M059J (cell line): ENCODE measurements at places on chromosomes 12 and 14.

DNA sequence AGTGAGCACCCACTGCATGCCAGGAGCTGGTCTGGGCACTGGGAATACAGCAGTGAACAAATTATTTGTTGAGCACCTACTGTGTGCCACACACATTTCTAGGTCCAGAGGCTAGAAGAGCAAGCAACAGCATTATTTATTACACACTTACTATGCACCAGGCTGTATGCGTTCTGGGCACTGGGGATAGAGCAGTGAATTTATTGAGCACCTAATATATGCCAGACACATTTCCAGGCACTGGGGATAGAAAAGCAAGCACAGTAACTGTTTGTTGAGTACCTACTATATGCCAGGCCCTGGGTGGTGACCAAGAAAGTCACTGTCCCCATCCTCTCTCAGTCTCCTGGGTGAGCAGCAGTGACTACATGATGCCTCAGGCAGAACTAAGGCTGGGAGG is 107.5 kb upstream of the NCOR2 start:
- DNase-seq, result no peak

GRCh38 chr14:76509311-76509710 is 133.4 kb downstream of the ESRRB start:
- DNase-seq, result no peak

DNA sequence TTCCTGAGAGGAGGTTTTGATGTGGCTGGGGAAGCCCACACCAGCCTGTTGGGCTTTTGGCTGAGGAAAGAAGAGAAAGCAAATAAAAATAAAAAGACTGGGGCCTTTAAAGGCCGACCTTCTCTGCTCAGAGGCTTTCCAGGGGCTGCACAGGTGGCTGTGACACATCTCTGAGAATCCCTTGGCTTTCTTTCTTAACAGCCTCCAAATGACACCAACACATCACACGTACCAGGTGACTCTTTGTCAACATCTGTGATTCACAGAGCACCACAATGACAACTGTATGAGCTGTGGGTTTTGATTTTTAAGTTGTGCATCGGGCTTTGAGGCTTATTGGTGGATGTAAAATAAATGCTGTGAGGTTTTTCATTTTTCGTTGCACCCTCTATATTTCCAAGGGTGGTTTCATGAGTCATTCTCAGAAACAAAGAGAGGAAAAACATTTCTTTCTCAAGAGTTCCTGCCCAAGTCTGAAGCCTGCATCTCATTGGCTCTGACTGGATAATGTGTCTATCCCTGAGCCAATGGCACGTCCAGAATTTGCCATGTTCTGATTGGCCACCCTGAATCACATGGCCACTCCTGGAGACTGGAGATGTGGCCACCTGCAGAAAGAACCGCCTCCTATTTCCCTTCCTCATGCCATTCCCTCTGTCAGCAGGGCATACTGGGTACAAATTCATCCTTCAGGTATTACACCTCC is 349.0 kb downstream of the GLT1D1 start:
- DNase-seq, result no peak

DNA sequence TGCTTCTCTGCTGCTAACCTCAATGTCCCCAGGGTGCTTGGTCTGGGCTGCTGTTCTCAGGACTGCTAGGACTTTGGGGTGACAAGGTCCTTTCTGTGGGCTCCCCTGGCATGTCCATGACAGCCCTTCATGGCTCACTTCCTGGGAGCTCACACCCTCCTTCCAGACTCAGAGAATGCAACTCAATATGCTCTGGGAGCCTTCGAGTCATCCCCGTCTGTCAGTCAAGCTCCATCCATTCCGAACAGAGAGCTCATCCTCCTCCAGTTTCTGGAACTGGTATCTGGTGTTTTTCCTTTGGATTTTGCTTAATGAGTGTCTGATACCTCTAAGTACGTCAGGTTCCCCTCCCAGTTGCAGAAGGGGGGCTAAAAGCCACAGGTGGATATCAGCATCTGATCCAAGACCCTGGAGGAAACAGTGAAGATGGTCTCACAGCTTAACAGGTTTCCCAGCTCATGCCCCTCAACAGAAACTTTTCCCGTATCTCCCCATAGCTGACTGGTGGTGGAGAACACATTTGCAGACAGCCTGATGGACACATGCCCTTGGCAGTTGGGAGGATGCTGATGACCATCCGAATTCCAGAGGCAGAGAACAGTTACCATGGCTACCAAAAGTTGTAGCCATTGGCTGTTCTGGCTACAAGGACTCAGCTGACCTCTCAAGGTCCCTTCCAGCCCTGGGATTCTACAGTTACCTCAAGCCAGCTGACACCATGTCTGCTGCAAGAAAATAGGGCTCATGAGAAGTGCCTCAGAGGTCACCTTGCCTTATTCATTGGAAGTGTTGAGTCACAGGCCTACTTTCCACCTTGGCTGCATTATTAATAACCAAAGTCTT is 9.5 kb upstream of the RAB35 start:
- peak; percentile 32 for DNase-seq

- no peak for DNase-seq
Measured at GRCh38 chr12:129901254-129901653, 2.6 kb downstream of the TMEM132D start.

DNA sequence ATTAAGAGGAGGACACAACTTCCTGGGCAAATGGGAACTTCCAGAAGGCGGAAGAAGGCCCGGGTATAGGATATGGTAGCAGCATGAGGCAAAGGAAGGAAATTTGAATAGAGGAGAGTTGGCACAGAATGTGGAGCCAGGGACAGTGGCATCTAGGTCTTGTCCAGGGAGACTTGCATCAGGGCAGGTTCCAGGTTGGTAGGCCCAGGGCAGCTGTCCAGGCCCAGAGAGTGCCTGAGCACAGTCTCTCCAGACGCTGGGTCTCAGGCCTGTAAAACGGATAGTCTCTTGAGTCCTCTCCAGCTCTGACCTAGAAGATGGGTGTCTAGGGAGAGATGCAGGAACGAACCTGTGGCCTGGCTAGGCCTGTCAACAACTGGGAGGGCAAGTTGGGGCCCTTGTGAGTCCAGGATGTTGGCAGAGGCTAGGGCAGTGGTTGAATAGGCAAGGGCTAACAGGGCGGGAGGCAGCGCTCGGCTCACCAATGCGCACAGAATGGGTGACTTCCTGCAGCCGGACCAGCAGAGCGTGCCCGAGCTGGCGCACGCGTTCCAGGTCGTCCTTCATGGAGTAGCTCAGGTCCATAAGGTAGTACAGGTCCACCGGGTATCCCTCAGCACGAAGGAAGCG is 9.9 kb downstream of the ITGB7 start:
- DNase-seq, result no peak

- no peak for DNase-seq
Measured at GRCh38 chr14:23430016-23430722, 5.3 kb downstream of the MYH7 start.

GRCh38 chr12:96365604-96366380 is 34.4 kb downstream of the CDK17 start:
- DNase-seq, result no peak

- no peak for DNase-seq
Measured at GRCh38 chr12:55957106-55957859, 8.6 kb downstream of the PMEL start.

DNA sequence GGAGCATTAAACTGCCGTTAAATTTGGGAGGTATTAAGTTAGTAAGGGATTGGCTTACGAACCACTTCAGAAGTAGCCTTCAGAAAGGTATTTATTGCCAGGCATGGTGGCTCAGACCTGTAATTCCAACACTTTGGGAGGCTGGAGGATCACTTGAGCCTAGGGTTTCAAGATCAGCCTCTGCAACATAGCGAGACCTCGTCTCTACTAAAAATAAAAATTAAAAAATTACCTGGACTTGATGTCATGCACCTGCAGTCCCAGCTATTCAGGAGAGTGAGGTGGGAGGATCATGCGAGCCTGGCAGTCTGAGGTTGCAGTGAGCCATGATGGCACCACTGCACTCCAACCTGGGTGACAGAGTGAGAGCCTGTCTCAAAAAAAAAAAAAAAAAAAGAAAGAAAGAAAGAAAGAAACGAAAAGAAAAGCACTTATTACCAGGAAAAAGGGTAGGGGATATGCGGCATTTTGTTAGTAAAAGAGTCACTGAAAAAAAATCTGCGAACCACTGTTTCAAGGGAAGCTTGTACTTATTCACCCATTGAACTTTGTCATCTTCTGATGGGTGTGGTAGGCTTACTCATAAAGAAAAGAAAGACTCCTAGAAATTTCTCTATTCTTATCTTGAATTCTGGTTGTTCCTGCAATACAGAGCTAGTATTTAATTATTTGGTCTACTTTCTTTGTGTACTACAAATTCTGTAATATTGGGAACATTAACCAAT is 33.6 kb upstream of the PLEKHA5 start:
- peak; percentile 32 for DNase-seq

GRCh38 chr12:19005257-19005801 is 124.2 kb upstream of the PLEKHA5 start:
- DNase-seq, result no peak

DNA sequence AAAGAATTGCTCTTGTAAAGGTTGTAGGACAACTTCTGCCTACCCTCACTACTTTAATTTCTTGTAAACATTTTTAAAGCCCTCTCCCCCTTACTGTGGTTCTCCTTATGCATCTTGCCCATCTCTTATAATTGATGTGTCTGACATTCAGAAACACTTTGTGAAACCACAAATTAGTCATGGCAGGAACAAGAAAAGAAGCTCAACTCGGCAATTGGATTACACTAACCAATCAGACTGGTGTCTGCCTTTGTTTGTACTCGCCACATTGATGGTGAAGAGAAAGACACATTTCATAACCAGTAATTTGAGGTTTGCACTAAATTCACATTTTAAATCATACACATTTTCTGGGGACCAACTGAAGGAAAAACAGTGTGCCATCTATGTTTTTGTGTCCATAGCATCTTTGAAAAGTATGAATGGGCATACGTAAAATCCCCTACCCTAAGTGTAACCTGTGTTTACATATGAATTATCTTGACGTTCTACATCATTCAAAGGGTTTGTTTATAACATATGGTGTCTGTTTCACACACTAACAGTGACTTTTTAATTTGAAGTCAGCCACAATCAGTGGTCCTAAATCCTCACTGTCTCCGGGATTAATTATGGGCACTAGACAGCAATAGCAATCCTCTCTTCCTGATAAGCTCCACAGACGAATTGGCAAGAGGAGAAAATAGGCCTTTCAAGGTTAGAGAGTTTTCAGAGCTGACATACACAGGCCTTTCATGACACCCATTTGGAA is 49.9 kb downstream of the OTX2 start:
- DNase-seq, result peak; percentile 8

GRCh38 chr12:99911081-99911480 is 73.7 kb downstream of the ANKS1B start:
- peak; percentile 96 for DNase-seq

DNA sequence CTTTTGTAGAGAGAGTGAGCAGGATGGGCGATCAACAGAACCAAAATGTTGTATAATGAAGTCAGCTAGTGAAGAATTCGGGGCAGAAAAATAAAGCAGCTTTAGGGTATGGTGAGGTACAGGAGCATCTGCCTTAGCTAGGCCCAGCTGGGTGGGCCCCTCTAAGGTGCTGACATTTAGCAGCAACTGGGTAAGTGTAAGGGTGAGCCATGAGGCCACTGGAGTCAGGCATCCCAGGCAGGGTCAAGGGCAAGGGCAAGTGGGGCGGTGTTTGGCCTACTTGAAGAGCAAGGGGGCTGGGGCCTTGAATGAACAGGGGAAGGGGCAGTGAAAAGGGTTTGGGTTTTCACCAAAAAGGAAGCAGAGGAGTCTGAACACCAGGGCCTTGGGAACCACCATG is 583.6 kb downstream of the BCL11B start:
- DNase-seq, result no peak

DNA sequence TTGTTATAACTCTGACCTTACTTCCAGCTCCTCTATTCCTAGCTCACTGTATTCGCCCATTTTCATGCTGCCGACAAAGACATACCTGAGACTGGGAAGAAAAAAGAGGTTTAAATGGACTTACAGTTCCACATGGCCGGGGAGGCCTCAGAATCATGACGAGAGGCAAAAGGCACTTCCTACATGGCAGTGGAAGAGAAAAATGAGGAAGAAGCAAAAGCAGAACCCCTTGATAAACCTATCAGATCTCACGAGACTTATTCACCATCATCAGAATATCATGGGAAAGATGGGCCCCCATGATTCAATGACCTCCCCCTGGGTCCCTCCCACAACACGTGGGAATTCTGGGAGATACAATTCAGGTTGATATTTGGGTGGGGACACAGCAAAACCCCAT is 14.5 kb upstream of the PHC1 start:
- no peak for DNase-seq

- peak; percentile 62 for DNase-seq
Measured at GRCh38 chr14:92846162-92846897, 52.2 kb downstream of the GOLGA5 start.

GRCh38 chr14:65297744-65298143 is 114.8 kb upstream of the FUT8 start:
- no peak for DNase-seq

- DNase-seq, result no peak
Measured at GRCh38 chr14:70239802-70240201, 51.1 kb upstream of the SLC8A3 start.

GRCh38 chr12:25718081-25718731 is 165.1 kb upstream of the LMNTD1 start:
- DNase-seq, result no peak

DNA sequence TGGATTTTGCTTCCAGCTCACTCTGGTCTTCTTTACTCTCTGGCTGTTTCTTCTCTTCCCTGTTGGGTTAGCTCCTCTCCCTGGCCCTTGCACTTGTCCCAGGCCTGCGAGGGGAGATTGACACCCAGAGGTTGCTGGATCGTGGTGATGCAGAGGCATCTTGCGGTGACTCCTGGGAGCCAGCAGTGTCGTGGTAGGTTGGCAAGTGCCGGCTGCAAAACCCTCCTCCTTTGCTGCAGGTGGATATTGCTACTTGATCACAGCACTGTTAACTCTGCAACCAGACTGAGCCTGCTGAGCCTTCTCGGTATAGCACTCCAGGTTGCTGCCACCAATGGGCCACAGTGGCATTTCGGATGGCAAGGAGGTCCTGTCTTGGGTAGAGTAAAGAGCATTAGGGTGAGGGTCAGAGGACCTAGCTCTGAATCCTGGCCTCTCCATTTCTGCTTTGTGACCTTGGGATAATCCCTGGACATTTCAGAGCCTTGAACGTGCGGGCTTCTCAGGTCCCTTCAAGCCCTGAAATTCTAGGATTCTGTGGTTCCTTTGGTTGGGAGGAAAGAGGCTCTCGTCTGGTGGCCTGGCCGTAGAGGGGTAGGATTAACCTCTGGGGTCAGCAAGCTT is 87.4 kb downstream of the TSPAN9 start:
- no peak for DNase-seq

DNA sequence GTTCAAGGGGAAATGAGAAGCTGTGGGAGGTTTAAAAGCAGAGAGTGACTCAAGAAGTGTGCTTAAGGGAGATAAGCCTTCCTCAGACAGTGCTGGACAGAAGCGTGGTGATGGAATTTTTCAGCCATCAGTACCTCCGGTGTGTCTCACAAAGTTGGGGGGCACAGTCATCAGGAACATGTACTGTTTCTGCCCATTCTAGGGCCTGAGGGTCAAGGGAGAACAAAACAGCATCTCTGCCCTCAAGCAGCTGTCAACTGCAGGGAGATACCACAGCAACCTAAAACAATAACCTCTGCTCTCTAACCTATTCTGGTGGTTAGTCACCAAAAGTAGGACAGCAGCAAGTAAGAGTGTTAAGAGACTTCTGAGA is 2.0 kb upstream of the STON2 start:
- peak; percentile 47 for DNase-seq

- no peak for DNase-seq
Measured at GRCh38 chr12:102976609-102977280, 19.3 kb downstream of the ASCL1 start.
